Activated CD4-positive, alpha-beta T cell treated with anti-CD3 and anti-CD28 coated beads, Interleukin-2, amount 50 U/mL, for 4 hours (primary cell): ENCODE measurements at places on chromosomes 3 and 15.

- no peak for DNase-seq
Measured at GRCh38 chr3:8529181-8529637, 27.6 kb downstream of the LMCD1 start.

- DNase-seq: peak; percentile 71
Measured at GRCh38 chr3:127629467-127630403, 750 bp downstream of the PODXL2 start.

DNA sequence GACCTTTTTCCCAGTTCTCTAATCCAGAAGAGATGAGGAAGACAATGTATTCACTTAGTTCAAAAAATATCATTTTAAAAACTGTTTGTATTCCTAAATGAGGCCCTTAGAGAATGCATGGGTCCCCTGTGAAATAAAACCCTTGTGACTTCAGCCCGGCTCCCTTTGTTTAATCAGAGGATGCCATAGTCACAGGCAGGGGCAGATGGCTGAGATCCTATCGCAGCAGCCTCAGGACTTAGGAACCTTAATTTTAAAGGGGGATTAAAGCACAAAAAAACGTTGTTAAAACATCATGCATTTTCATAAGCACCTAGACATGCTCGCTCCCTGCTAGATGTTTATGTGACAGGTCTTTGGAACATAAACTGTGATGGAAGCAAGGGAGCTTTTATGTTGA is 176.6 kb downstream of the IL20RB start:
- DNase-seq: no peak

DNA sequence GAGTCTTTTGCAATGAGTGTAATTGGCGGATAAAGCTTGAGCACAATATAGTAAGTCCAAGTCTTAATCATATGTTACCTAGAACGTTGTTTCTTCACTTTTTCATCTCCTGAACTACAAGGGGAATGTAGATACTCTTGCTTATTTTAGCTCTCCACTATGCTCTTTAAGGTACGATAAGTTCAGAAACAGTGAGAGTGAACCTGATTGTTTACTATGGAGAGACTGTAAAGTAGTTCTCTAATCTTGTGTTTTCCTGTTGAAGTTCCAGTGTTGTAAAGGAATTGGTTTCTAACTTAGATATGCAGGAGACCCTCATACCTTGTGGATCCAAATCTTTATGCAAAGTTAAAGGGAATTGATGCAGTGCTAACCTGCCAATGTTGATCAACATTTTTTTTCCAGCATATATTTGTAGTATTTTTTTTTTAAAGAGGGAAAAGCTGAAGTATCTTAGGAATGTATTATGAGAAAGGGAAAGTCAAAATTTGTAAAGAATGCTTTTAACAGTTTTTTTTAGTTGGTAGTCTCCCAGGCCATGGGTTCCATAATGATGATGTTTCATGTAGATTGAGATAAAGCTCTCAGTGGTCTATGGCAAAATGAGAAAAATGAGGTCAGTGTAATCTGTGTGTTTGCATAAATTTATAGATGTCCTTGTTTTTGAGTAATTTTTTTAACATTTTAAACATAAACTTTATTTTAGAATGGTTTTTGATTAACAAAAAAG is 14.9 kb downstream of the ATP11B start:
- DNase-seq: no peak

GRCh38 chr15:89674526-89674925 is 4.6 kb downstream of the PLIN1 start:
- no peak for DNase-seq

GRCh38 chr15:35047996-35048395 is 37.1 kb downstream of the NANOGP8 start:
- no peak for DNase-seq

DNA sequence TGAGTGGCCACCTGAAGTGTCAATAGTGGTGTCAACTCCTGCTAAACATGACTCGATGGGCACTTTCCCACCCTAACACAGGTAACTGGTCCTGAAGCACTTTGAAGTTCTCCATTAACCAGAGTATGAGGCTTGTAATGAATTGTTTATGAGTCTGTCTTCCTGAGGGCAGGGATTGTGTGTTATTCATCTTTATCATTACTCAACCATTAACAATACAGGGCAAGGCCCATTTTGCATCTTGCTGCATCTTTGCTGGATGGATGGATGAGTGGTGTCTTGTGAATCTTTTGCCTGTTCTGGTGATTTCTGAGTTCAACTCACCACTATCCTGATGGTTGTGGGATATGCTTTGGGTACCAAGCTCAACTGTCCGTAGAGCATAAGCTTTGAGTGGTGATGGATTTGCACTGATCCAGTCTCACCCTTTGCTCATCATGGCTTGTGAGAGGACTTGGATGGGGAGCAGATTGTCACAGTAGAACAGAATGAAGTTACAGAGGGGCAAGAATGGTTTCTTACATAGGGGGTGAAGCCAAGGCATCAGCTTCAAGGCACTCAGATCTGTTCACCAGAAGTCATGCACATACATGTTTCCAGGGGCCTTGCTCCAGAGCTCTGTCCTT is 22.3 kb upstream of the EPB42 start:
- DNase-seq: no peak

DNA sequence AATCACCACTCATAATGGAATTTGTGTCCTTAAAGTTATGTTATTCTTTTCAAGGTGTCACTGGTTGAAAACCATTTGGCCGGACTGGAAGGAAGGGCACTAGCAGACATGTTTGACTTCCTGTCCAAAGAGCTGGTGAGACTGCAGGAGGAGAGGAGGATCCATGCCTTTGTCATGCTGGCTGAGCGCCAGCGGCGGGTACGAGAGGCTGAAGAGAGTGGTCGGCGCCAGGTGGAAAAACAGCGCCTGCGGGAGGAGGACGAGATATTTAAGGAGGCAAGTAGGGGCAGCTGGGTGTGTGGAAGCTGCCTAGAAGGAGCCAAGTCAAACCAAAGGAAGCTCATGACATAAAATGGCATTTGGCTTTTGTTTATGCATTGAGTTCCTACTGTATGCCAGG is 38.0 kb upstream of the NR1I2 start:
- no peak for DNase-seq

DNA sequence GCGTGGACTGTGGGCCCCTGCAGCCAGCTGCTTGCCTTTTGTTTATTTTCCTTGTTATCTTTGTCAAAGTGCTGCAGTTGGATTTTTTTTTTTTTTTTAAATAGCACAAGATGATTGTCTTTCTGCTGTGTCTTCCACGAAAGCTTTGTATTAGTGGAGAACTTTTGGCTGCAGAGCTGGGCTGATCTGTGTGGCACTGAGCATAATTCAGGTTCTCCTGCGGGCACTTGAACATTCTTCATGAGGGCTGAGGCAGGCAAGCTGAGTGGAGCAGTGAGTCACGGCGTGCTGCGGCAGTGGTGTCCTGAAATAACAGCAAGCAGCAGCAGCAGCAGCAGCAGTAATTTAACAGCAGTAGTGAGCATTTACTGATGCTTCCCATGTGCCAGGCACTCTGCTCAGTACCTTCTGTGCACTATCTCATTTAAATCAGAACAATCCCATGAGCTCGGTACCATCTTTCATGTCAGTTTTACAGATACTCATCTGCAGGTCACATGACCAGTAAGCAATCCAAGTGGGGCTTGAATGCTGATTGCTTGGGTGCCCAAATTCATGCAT is 45.8 kb downstream of the MITF start:
- no peak for DNase-seq

GRCh38 chr3:116640109-116640508 is 69.5 kb upstream of the TUSC7 start:
- no peak for DNase-seq

DNA sequence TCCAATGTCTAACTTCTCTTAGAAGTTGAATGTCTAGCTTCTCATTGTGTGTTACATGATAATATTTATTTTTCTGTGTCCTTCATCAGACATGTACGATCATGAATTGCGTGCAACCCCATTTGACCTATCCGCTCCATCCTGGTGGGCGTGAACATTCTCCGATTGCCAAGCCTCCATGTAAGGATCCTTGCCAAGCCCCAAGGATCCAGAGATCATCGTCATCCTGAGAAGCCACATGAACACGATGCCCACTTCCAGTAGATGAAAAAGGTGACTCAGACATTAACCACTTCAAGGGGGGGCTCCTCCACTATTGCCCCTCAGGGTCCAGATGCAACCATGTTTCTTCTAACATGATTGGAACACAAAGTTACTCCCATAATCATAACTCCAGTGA is 25.5 kb upstream of the KNG1 start:
- DNase-seq: no peak

DNA sequence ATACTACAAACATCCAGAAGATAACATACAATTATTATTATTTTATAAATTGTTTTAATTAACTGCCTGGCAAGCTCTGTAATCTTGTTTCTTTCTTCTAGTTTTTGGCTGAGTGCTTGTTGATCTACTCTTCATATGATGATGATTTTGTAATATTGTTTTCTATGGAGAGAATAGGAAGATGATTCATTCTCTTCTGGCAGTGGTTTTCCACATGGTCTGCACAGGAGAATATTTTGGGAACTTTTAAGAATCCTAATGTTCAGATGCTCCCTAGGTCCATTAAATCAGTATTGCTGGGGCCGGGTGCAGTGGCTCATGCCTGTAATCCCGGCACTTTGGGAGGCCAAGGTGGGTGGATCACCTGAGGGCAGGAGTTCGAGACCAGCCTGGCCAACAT is 37.6 kb downstream of the CACNA2D3 start:
- DNase-seq: no peak

DNA sequence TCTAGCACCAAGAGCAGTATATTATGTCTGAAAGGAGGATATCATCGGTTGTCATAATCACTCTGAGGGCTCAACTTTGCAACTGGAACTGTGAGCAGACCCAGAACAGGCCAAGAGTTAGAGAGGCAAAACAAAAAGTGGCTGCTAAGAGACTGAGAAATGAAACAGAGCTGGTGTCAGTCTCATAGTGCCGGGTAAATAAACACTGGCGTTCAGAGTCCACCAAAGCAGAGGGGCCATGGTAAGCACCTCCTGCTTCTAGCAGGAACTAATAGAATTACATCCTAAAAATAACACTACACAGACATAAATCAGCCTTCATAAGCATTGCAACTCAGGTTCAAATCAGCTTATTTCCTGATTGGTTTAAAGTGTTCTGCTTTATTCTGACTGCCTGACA is 10.3 kb upstream of the IL12A start:
- no peak for DNase-seq

GRCh38 chr3:191882289-191882688 is 421.3 kb downstream of the PYDC2 start:
- no peak for DNase-seq

DNA sequence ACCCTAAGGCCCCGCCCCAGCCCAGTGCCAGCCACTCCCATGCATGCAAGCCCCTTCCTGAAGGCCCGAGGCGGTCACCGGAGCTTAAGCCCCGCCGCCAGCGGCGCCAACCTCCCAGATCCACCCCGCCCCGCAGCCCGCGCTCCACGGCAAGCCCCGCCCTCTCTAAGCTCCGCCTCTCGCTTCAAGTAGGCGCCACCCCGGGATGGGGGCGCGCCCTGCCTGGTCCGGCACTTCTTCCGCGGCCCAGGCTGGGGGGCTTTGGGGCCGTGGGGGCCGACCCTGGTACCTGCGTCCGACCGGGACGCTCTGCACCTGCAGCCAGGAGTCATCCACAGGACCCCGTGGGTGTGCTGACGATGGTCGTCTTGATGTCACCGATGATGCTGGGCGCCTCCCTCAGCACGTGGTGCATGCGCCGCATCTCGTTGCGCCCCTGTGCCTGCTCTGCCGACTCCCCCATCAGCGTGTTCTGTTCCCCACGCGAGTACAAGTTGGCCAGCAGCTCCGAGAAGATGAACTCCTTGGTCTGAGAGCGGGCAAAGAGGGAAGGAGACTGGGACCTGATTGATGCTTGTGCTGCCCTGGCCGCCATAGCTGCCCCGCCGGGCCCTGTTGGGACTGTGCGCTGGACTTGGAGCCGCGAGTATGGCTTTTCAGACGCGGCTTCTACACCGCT is 26.1 kb upstream of the CSPG4 start:
- peak; percentile 82 for DNase-seq

DNA sequence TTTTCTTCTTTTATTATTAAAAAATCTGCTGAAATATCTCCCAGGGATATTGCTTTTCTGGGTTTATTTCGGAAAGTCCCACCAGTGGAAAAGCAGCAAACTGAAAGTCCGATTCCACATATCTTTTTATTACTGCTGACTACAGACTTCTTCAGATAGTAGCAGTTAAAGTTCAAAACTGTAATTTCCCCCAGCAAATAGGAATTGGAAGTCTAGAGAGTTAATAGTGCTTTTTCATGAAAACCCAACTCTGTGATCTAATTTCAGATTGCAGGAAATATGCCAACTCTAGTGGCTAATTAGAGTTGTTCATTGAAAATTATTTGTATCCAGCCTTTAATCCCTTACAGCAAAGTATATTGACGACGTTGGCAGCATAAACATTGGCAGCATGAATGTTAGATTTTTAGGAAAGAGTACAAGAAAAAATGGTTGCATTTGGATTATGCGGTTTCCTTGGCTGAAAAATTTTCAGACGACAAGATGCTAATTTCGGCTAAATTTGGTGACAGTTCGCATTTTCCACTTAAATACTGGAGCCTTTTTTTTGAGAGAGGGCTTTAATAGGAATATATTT is 472.9 kb upstream of the CBLB start:
- no peak for DNase-seq

DNA sequence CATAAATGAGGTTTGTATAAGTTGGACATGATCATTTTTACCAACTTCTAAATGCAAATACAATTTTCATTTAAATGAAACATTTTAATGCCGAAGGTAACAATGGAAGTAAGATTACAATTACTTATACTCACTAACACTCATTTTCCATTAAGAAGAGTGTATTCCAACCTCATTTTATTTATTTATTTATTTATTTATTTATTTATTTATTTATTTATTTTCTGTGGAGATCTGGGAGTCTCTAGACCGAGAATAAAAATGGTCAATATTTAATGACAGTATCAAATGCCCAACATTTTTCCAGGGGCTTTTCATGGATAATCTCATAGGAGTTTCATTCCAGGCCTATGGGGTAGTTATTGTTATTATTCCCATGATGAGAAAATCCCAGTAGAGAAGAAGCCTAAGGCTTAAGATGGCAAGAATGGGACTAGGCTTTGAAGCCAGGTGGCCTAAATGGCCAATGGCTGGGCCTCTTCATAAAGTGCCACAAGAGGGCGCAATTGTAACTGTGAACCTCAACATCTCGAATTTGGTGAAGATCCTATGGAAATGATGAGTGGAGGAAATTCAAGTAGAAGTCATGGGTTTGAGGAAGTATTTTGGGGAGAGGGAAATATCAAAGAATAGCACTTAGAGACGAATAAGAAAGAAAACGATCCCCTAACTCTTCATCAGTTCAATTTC is 21.3 kb downstream of the VGLL3 start:
- no peak for DNase-seq

GRCh38 chr3:134392336-134392983 is 18.2 kb upstream of the AMOTL2 start:
- DNase-seq: no peak
